ENCODE measurements at places on chromosomes 11 and 22. TPM values are rescaled to one million over a fixed set of nuclear protein-coding genes. Genes with fewer than 3 reads are reported as not detected.

DNA sequence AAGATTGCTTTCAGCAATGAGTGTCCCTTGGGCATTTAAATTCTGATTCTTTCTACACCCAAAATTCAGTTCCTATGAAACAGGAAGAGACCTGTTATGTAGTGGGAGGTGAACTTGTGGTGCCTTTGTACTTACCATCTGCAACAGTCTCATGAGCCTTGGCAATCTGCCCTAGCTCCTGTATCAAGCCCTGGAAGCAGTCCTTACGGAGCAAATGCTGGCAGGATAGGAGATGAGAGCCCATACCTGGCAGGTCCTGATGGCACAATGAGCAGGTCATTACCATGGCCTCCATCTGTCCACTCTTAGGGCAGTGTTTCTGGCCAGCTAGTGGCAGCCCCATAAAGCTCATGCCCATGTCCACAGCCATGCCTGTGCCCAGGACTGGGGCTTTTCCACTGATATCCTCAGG, 10.8 kb downstream of the TRIM66 start:
- peaks cover 8% of the 10 kb centered on the region for H3K36me3 ChIP-seq
- DNase-seq, result no peak
- H3K4me1 ChIP-seq, result no peaks in the 10 kb centered on the region
- H3K4me3 ChIP-seq, result no peak overlapping the region
- H3K27me3 ChIP-seq, result no peaks in the 10 kb centered on the region

DNA sequence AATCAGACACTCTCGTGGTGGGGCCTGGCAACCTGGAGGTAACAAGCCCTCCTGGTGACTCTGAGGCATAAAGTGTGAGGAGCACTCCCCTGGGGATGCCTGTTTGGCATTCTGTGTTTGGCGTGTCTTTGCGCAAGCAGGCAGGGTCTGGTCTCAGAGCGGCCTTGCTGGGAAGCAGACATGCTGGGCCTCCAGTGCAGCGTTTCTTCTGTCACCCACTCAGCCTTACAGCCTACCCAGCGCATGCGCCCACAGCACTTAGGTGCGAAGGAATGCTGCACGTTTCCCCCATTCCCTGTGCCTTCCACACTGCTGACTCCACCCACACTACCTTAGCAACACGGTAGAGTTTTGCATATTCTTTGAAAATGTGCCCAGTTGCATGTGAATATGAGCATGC, 7.4 kb upstream of the CXCR5 start:
- H3K27me3 ChIP-seq, result no peaks in the 10 kb centered on the region
- no peaks in the 10 kb centered on the region for H3K4me1 ChIP-seq
- no peak overlapping the region for H3K27ac ChIP-seq
- H3K4me3 ChIP-seq, result no peak overlapping the region
- DNase-seq, result no peak

The NOL12 gene
- total RNA-seq, result 36.0 TPM

DNA sequence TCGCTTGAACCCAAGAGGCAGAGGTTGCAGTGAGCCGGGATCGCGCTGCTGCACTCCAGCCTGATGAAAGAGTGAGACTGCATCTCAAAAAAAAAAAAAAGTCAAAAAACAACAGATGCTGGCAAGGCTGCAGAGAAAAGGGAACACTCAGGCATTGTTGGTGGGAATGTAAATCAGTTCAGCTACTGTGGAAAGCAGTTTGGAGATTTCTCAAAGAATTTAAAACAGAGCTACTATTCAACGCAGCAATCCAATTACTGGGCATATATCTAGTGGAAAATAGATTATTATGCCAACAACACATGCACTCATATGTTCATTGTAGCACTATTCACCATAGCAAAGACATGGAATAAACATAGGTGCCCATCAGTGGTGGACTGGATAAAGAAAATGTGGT, 89.7 kb downstream of the EFCAB6 start:
- no peak overlapping the region for H3K27ac ChIP-seq
- no peak for DNase-seq
- H3K4me3 ChIP-seq, result no peak overlapping the region
- H3K27me3 ChIP-seq, result no peaks in the 10 kb centered on the region
- H3K4me1 ChIP-seq, result no peaks in the 10 kb centered on the region

Measured in cardiac muscle cell (in vitro differentiated cells and primary cell).